ENCODE measurements at places on chromosomes 11 and 22.
A peak's percentile ranks its signal among the peaks of the same experiment; 100 is the strongest.

GRCh38 chr11:28701760-28702449 lies 593.7 kb downstream of the METTL15 start:
- DNase-seq = peak; percentile 2

- DNase-seq = no peak
These were observed 16.9 kb downstream of the ELFN2 start for GRCh38 chr22:37410174-37411055.

- DNase-seq = no peak
These were observed 733.5 kb downstream of the BRD1 start for GRCh38 chr22:49094151-49094550.

DNA sequence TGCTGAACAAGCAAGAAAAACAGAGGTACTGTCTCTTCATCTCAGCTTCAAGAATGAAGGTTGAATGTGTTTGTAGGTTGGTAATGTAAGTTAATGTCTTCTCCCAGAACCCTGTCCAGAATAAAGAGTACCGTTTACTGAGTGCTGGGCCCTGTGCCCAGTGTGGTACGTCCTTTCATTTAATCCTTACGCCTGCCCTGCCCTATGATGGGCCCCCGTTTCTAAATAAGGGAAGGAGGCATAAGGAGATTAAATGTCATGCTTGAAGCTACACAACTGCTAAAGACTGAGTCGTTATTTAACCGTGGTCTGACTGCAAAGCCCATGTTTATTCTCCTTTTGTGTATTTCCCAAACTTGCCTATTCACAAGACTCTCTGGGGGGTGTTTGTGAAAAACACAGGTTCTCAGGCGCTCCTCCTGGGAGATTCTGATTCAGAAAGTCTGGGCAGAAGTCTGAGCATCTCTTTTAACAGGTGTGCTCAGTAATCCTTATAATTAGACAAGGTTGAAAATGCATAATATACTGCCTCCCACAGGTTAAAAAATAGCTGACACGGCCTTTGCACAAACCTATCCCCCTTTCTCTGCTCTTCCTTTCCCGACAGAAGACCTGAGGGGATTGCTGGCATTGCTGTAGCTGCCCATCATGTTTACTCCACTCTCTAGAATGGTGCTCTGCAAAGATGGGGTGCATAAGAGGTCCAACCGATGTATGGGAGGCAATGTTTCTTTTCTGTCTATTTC lies 56.3 kb upstream of the ZBTB44 start:
- DNase-seq = no peak

DNA sequence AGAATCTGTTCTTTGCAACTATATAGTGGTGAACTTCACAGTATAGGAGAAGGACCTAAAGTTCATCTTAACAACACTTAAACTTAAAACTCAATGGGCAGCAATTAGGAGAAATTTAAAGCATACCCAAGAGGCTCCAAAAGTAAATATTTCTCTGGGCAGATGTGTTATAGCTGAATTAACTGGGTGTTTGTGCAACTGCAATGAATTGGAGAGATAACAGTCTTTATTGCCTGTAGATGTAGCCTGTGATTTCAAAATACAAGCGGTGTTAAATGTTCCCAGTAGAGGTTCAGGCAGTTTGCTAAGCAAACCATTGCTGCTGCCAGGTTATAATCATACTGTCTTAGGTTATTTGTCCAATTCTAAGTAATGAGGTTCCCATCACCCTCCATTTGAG lies 294.1 kb upstream of the MTNR1B start:
- no peak for DNase-seq

DNA sequence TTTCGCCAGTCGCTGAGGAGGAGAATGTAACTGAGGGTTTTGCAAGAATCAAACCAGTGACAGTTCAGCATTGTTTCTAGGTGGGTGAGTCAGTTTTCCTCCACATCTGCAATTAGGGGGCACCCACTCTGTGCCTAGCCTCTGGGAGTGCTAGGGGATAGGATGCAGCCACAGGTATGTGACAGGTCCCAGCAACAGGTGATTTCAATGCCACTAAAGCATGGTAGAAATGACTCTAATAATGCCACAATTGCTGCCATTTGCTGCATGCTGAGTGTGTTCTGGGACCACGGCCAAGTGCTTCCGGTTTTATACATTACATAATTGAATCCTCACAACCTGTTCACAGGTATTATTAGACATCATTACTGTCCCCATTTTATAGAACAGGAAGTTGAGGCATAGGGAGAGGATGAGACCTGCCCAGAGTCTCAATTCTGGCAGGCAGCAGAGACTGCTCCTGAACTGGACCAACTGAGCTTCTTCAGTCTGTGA lies 556 bp downstream of the CRYBB2 start:
- DNase-seq = no peak
